ENCODE measurements at places on chromosomes 5 and 9.

- no peak for ATAC-seq
Measured at GRCh38 chr5:72465601-72466563, 41.3 kb downstream of the ZNF366 start.

DNA sequence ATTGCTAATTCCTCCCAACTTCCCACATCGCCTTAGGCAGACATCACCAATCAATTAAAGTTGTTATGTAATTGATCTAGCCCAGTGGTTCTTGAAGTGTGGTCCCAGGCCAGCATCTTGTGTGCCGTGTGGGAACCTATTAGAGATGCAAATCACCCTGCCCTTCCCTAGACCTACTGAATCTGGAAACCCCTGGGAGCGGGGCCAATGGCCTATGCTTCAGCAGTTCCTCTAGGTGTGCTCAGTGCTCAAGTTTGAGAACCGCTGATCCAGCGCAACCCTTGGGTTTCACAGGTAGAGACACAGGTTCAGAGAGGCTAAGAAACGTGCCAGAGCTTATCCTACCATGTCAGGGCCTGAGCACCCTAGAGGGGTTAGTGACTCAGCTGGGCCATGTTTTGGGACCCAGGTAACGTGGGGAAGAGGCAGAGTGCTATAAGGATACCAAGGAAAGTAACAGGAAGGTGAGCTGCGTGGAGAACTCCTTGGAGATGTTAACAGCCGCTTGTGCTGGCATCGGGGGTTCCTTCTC is 4.4 kb downstream of the SLC34A1 start:
- ATAC-seq = no peak

DNA sequence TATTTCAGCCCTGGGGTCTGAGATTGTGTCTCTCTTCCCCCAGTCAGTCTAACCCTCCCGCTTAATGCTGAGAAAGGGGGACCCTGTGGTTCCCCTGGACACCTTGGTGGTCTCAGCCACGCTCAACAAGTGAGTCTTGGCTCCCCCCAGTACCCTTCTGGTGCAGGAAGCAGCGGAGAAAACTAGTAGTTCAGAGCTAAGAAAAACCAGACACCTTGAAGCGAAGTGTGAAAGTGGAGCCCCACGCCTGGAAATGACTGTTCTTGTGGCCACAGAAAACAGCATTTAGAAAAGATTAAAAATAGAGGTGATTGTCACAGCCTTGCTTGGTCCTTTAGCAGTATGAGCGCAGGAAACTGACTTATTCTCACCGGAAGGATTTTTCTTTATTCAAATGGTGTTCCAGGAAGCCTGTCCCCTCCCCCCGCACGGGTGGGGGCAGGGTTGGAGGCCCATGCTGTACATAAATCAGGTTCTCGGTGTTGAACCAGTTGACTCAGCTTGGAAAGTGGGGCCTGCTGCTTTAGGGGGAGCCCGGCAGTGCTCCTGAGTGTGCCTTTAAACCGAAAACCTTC is 8.1 kb downstream of the ARPC5L start:
- no peak for ATAC-seq

DNA sequence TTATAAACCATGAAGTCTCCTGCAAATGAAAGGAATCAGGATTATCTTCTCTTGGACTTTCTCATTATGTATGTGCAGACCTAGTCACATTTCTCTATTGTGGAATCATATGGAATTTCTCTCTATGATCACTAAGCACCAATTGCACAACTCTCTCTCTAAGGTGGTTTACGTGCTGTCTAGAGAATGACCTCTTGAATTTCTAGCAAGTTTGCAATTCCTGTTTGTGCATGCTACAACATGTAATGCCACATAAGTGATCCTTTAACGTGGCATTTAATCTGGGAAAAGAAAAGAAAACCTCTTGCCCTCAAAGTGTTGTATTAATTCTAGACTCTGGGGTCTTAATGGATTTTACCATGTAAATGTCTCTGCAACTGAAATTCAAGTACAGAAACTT is 5.0 kb upstream of the PPP2R2B start:
- no peak for ATAC-seq

DNA sequence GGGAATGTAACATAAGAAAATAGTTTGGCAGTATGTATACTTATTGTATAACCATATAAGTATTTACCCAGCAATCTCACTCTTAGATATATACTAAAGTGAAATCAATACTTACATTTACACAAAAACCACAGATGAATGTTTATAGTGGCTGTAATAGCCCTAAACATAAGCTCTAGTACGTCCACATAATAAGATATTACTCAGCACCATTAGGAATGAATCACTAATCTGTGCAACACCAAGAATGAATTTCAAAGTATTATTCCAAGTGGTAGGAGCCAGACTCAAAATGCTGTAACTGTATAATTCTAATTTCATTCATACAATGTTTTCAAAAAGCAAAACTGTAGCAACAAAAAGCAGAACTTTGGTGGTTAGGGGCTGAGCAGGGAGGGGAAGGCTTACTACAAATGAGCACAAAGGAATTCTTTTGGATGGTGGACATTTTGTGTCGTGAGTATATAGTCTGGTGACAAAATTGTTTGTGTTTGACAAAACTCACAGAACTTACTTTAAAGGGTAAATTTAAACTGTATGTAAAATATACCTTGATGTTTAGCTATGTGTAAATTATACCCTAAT is 11.9 kb upstream of the C5orf46 start:
- peak; percentile 33 for ATAC-seq

DNA sequence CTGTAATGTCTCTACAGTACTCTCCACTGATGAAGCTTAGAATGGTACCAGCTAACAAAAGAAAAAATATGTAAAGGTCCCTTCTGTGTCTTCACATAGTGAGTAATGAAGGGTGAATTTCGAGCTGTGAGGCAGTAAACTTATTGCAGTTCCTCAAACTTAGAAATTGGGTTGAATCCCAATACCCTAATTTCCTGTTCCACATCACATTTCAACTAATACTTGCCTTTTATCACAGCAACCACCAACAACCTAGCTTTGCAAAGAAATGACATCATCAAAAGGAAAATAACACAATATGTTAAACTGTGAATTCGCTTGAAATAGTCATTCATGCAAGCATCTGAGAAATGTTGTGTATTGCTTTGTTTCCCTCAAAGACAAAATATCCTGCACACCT is 9.4 kb upstream of the TNFAIP8 start:
- ATAC-seq = no peak

DNA sequence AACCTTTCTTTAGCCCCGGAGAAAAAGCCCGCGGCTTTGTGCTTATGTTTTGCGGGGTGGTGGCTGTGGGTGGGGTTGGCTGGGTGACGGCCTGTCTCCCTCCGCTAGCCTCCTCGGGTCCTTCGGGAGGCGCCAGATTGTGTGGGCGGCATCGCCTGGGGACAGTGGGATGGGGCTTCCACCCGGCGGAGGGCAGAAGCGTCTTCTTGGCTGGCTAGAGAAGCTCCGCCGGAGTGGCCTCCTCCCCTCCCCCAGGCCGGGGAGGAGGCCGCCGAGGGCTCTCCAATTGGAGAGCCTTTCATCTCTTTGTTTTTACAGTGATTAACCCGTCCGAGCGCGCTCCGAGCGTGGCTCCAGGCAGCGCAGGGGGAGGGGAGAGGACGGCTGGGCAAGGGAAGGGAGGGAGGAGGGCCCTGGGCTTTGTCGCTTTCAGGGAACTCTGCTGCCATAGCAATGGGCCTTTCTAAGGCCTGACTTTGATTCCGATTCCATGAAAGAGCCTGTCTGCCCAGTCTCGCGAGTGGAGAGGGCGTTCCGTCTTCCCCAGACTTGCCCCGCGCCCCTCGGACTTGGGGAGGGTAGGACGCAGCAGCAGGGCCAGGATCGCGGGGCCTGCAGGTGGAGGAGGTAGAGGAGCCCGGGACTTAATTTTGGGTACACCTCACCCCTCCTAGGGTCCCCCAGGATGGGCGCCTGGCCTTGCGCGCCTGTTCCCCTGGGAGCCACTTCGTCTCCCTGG is 36.7 kb upstream of the TIFAB start:
- ATAC-seq = peak; percentile 88

- ATAC-seq = peak; percentile 83
Measured at GRCh38 chr5:171845857-171846256, 60.2 kb downstream of the SMIM23 start.

- ATAC-seq = no peak
Measured at GRCh38 chr5:171927345-171927941, 79.0 kb downstream of the FBXW11 start.

DNA sequence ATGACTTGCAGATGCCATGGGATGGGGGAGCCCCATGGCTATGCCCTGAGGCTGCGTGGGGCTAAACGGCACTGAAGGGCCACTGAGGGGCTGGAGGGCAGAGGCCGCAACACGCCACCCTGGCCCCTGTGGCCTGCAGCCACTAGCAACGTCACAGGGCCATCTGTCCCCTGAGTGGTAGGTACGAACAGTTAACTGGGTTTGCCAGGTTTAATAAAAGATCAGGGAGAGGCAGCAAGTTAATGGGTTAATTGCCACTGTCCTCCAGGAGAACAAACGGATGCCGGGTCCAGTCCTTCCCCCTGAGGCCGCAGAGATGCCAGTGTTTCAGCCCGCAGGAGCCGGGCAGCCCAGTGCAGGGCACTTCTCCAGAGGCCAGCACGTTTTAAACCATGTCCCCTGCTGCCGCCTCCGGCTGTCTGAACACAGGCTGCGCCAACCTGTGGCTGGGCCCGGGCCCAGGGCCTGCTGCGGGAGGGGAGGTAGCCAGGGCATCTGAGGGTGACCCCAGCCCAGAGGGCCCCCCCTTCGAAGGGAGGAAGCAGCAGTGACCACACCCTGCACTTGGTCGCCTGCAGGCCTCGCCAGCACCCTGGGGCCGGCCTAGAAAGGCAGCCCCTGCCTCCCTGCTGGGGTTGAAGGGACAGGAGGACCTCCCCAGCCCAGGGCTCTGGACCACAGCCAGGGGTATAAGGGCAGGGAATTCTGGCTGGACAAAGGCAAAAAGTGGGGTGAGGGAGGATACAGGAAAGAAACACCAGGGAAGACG is 227.3 kb downstream of the FANCC start:
- peak; percentile 17 for ATAC-seq

DNA sequence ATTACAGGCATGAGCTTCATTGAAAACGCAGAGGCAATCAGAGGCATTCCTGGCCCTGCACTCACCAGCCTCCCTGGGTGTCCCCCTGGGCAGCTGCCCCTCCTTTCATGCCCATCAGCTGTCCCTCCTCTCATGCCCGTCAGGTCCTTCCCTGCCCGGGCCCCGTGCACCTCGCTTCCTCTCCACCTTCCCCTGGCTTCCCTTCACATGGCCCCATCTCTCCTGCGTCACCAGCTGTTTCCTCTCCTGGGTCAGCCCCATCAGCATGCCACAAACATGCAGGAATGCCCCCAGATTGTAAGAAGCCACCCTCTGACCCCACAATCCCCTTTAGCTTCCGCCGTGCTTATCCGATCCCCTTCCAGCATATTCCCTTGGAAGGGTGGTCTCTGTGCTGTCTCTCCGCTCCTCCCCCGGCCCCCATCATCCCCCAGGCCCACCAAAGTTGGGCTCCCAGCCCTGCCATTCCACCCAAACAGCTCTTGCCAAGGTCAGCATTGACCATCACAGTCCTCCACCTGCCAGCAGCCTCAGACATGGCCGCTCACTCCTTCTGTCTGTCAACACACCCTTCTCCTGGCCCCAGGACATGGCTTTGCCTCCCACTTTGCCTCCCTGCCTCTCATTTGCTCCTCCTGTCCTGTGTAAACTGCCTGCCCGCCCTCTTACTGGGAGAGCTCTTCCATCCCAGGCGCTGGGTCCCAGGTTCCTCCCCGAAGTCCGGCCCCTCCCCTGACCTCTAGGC is 98.6 kb upstream of the IER5L start:
- ATAC-seq = peak; percentile 25

- no peak for ATAC-seq
Measured at GRCh38 chr5:154757814-154758406, 2.7 kb downstream of the LARP1 start.

Data from motor neuron (in vitro differentiated cells).